ENCODE measurements at places on chromosomes 6 and 20.

DNA sequence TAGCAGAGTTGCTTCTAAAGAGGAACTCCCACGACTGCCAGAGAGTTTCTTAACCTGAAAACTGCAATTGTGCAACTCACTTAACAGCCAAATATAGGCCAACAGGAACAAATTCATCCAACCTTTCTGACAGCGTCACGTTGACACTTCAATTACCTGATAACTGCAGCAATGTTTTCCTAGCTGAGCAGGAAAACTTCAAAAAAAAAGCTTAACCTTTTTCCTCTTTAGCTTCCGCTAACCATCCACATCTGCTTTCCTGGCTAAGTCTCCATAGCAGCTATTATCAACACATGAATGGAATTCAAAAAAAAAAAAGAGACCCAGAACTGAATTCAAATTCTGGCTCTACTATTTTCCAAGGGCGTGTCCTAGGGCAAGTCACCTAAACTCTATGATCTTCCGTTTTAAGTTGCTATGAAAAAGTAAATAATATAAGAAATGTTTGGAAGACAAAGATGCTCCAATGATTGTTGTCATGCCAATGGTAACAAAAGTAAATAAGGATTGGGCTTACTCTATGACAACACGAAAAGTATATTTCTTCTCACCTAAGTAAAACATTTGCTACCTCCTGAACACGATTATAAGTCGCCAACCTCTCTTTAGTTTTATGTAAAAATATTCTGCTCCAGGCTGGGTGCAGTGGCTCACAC lies 524.6 kb upstream of the JARID2 start:
- no peak for DNase-seq

- DNase-seq = peak; percentile 21
Measured at GRCh38 chr6:32815115-32815514, 1.7 kb downstream of the HLA-DOB start.

- no peak for DNase-seq
Measured at GRCh38 chr6:135282395-135282794, 101.3 kb downstream of the MYB start.

GRCh38 chr6:90295854-90296340 lies 746 bp downstream of the BACH2 start:
- DNase-seq = peak; percentile 65

DNA sequence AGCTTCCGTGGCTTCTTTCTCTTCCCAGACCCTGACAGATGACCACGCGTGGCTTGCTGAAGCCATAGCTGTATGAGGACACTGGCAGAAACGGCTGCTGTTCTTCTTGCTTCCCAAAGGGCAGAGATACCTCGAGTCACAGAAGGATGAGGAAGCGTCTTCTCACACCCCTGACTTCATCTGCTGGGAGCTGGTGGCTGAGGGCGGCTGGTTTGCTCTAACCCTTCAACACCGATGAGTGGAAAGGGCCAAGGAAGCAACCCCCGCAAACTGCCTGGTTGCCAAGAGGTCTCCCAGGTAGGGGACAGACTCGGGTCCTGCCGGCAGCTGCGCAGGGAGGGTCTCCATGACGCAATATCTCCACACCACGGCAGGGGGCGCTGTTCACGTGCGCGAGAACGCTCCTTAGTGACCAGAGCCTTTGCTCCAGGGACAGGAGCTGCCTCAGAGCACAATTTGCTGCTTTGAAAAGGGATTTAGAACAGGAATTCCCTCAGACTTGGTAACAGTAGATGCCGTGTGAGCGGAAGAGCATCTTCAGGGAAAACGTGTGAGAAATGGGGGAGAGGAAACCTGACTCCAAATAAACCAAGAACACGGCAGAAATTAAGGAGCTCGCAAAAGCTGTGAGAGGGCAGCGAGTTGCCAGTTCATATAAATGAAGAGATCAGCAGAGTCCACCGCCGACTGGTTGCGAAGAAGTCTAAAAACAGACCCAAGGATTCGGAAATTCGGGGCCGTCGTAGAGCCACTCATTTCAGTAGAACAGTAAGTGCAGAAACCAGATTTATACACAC lies 80.2 kb downstream of the ERMARD start:
- peak; percentile 68 for DNase-seq

DNA sequence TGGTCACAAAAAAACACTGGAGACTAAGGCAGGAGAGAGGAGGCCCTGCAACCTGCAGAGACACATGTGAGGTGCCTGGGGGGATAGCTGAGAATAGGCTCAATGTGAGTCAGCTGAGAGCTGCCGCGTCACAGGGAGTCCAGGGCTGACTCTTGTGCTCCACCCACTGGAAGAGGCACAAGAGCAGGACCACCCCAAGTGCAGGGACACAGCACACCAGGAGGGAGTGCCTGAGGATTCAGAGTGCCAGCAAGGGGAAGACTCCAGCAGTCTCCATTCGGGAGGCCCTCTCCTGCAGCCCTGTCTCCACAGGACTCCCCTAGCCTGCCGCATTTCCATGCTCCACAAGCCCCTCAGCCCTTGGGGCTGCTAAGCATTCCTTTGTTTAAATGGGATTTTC lies 105.5 kb downstream of the HUS1B start:
- DNase-seq = peak; percentile 15

DNA sequence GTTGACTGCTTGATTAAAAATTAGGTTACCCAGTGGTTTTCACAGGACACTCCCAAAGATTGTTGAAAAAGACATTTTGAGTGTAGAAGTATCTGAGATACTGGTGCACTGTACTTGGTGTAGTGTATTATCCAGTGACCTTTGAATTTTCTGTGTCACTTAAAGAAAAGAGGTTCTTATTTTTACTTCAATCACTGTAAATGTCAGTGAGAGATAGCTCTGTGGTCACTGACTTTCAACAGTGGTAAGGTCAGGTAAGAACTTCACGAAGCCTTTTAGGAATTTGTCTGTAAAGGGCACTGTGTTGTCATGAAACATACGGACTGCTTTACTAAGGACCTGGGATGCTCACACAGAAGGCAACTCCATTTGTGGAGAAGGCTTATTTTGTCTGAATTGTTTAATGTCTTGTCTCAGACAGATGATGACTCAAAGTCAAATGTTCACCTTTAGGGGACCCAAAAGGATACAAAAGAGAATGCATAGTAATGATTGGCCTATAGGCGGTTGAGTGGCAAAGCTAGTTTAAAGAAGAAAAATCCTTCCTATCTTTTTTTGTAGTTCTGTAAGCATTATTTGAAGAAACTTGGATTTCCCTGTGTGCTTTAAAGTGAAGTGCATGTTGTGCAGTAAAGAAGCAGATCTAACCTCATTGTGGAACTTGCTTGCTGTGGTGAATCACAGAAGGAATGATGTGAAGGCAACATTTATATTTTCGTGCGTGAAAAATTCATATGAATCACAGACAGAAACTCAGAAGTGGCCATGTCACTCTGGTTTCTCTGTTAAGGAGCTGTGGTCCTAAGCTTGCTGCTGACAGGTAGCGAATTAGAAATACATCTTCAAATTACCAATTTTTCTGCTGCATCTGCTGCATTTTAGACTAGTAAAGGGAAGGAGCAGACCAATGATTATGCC lies 47.3 kb downstream of the ZFAND3 start:
- peak; percentile 68 for DNase-seq

DNA sequence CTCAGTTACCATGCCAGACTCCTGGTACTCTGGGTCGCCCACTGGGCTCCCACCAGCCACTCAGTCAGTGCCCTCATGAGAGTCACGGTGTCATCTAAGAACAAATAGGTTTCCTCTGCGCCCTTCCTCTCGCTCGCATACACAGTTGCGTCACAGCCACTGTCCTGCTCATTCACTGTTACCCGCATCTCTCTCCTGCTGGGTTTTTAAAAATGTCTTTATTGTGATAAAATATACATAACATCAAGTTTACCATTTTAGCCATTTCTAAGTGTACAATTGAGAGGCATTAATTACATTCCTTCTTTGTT lies 4.0 kb downstream of the TEAD3 start:
- DNase-seq = no peak

GRCh38 chr20:50844430-50845100 lies 49.7 kb downstream of the BCAS4 start:
- peak; percentile 90 for DNase-seq

DNA sequence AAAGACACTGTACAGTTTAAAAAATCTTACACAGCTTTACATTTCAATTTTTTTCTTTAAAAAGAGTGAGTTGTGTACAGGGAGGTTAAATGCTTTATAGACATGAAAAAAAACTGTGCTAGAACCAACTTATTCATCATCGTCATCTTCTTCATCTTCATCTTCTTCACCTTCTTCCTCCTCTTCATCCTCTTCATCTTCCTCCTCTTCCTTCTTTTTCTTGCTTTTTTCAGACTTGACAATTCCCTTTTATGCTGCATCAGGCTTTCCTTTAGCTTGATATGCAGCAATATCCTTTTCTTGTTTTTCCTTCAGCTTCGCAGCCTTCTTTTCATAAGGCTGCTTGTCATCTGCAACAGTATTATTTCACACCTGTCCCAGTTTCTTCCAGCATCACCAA lies 34.3 kb upstream of the TMEM30A start:
- DNase-seq = no peak

DNA sequence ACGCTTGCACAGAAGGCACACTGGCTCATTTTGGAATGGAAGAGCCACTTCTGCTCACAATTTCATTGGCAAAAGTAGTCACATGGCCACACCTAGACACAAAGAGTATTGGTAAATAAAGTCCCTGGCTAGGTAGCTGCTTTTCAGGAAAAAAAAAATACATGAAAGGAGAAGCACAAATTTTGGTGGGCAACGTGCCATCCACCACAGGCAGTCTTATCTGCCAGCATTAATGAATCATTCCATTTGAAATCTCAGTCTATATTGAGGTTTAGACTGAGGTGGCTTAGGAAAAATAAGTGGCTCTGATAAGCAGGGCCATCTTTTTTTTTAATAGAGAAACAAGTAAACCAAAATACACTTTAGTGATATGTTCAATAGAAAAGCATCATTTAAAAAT lies 44.3 kb downstream of the ADGRB3 start:
- no peak for DNase-seq

DNA sequence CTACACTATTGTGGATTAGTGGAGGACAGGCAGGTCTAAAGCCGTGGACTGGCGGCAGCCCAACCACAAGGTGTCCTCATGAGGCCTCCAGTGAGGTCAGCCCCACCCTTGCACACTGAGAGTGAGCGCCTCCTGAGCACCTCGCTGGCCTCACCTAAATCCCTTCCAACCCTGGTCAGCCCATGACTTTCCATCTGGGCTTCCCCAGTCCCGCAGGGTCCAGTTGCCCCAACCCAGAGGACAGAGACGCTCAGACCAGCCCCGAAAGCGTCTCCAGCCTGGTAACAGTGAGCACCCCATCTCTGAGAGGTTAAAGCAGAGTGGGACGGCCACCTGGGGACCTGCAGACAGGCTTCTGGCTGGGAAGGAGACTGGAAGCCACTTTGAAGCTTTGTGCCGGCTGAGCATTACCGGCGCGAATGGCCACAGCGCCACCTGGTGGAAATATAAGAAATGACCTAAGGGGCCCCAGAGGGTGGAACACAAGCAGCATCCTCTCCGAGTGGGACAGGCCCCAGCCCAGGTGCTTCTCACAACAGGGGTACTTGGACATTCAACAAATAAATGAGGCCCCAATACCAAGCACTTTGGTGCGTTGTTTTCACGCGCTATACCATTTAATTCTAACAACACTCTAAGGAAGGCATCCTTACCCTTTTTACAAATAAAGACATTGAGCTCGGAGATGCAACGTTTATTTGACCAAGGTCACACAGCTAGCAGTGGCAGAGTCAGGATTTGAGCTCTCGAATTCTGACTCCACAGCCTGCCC lies 65.7 kb upstream of the TOP1 start:
- peak; percentile 70 for DNase-seq

DNA sequence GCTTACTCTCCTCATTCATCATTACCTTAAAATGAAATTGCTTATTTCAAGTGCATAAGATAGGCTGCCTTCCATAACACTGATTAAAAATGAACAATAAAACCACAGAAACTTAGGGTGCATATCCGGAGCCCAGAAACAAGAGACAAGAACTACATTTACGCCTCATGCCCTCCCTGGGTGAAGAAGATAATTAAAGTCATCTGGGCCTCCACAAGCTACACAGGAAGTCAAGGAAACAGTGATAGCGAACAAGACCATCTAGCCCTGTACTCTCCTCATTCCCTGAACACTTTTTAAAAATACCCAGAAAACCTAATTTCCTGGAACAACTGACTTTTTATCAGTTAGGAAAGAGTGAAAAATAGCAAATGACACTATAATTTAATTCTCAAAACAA lies 6.3 kb downstream of the SOD2 start:
- no peak for DNase-seq

GRCh38 chr6:82264824-82265223 lies 17.3 kb upstream of the IBTK start:
- DNase-seq = no peak

DNA sequence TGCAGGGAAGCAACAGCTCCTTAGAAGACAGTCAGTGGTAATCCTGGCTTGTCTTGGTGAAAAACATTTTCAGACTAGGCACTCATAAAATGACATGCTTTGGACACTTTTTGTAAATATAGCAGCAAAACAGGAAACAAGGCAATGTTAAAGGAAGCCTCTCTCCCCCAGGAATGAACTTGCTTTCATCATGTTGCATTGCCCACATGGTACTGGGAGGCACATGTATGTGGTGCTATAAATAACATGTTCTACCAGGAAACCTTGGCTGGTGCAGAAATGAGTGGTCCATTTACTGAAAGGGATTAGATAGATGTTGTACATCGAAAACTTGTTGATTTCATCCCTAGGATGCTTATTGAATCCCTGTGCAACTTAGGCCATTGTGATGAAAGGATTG lies 121.4 kb upstream of the RREB1 start:
- no peak for DNase-seq

GRCh38 chr6:137840252-137840651 lies 26.8 kb upstream of the TNFAIP3 start:
- DNase-seq = no peak

DNA sequence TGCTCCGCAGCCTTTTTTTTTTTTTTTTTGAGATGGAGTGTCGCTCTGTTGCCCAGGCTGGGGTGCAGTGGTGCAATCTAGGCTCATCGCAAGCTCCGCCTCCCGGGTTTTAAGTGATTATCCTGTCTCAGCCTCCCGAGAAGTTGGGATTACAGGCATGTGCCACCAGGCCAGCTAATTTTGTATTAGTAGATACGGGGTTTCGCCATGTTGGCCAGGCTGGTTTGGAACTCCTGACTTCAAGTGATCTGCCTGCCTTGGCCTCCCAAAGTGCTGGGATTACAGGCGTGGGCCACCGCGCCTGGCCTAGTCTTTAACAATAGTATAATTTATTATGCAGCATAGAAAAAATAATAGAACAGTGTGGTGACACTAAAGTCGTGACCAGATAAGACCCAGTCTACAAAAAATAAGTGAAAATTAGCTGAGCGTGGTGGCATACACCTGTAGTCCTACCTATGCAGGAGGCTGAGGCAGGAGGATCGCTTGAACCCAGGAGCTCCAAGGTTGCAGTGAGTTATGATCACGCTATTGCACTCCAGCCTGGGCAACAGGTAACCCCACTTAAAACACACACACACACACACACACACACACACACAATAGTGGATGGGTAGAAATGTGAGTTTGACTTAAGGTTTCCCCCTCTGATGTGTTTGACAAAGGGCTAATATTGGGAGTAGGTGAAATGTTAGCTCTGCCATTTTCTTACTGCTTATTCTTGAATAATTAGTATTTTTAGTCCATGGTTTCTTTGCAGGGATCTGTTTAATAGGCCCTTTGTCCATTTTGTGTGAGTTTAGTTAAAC lies 6.5 kb downstream of the PIM1 start:
- DNase-seq = no peak

- no peak for DNase-seq
Measured at GRCh38 chr6:157333537-157333936, 10.2 kb upstream of the TMEM242 start.

- peak; percentile 13 for DNase-seq
Measured at GRCh38 chr6:120302041-120302440, 952.5 kb upstream of the MAN1A1 start.
